Activated CD4-positive, alpha-beta T cell treated with anti-CD3 and anti-CD28 coated beads, Interleukin-2, amount 50 U/mL, for 24 hours (primary cell): ENCODE measurements at places on chromosomes 5 and 9.

- DNase-seq: no peak
Measured at GRCh38 chr9:130193103-130193502, 20.9 kb downstream of the NCS1 start.

DNA sequence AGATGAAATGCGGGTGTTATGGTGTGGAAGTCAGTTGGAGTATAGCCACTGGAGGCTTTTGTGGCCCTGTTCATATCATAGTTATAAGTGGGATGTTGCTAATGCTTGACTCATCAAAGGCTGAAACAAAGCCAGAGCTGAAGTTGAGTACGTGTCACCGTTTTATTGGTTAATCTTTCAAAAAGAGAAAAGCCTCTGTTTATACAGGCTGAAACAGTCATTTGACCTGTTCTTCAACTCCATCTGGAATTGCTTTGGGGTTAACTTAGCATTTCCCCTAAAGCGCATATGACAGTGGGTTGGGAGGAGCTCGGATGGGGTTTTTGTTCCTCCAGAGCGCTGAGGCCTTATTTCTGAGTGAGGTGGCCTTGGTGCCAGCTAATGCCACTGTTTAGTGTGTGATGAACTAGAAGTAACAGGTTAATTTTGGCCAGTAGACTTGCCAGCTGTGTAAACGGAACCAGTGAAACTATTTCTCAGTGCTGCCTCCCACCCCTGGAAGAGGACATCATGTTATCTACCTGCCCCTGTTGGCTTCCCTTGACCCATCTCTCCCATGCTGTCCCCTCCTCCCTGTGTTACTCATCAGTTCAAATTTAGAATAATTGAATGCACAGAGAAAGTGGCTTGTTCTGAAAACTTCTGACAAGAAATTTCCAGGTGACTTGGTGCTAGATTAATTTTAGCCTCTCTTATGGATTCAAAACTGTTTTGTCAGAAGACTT is 34.2 kb downstream of the MTAP start:
- DNase-seq: no peak

- no peak for DNase-seq
Measured at GRCh38 chr9:134413890-134414623, 87.8 kb downstream of the RXRA start.

DNA sequence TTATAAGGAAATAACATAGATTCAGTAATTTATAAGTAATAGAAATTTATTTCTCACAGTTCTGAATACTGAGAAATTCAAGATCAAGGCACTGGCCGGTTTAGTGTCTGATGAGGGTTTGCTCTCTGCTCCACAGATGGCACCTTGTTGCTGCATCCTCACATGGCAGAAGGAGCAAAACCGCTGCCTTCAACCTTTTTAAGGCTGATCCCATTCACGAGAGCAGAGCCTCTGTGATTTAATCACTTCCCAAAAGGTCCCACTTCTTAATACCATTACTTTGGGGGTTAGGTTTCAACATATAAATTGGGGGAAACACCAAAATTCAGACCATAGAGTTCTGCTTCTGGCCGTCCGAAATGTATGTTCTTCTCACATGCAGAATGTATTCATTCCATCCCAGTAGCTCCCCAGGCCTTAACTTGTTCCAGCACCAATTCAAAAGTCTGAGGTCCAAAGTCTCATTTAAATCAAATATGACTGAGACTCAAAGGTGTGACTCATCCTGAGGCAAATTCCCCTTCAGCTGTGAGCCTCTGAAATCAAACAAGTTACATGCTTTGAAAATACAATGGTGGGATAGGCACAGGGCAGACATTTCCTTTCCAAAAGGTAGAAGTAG is 30.6 kb downstream of the BAAT start:
- no peak for DNase-seq

DNA sequence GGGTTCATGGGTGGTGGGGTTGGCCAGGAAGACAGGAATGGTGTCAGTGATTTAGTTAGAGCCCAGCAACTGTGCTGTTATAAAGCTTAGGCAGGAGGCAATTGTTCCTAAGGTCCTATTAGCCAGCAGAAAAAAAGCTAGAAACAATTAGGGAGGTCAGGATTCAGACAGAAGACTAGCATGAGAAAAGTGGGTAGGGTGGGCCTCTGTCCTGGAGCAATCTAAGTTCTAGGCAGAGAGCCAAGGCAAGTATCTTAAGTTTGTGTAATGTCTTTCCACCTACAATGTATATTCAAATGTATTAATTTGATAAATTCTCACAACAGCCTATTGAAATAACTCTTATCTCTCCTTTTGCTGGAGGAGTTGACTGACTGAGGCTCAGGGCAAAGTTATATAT is 6.1 kb upstream of the ZFAND5 start:
- no peak for DNase-seq

DNA sequence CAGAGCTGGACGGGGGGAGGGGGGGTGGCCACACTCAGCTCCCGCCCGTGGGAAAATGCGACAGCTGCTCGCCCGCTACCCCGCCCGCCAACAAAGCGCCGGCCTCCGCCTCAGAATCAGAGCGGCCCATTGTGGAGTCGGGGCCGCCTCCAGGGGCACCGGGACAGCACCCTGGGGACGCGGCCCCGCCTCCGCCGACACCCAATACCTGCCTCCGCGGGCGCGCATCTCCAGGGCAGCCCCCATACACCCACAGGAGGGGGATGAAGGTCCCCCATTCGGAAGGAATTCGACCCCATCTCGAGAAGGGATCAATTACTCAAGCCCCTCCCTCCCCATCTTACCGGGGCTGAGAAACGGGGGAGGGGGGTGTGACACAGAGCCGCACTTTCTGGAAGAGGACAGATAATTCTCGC is 1.3 kb downstream of the NOTCH1 start:
- peak; percentile 33 for DNase-seq

GRCh38 chr9:18122171-18122570 is 351.8 kb upstream of the ADAMTSL1 start:
- DNase-seq: no peak

DNA sequence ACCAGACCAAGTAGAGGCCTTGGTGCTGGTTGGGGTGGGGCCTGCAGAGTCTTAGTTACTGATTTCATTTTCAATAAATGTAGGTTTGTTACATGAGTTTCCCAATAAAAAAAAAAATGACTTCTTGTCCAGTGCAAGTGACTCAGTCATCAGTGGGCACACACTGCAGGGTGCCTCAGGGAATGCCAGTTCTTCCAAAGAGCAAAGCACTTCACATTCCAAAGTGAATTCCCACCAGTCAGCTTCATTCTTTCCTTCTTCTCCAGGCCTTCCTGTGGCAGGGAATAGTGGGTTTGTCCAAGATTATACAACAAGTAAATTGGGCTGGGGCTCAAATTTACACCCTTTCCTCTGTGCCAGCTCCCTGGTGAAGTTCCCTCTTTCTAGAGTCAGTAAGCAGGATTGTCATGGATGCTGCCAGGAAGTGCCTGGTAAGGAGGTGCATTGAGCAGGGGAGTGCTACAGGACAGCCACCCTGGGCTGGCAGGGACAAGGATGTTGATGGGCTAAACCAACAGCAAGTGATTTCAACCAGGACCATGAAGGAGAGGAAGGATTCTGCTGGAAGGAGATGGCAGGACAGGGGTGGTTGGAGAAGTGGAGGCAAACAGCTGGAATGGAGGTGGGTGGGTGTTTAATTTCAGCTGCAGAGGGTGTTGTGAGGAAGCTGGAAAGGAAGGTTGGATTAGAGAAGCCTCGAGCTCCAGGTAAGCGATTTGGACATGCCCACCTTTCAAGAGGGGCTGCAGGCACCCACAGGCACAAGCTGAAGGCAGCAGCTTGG is 3.7 kb upstream of the B4GALT7 start:
- DNase-seq: no peak

GRCh38 chr9:88303721-88304451 is 84.4 kb upstream of the SPIN1 start:
- DNase-seq: peak; percentile 31

DNA sequence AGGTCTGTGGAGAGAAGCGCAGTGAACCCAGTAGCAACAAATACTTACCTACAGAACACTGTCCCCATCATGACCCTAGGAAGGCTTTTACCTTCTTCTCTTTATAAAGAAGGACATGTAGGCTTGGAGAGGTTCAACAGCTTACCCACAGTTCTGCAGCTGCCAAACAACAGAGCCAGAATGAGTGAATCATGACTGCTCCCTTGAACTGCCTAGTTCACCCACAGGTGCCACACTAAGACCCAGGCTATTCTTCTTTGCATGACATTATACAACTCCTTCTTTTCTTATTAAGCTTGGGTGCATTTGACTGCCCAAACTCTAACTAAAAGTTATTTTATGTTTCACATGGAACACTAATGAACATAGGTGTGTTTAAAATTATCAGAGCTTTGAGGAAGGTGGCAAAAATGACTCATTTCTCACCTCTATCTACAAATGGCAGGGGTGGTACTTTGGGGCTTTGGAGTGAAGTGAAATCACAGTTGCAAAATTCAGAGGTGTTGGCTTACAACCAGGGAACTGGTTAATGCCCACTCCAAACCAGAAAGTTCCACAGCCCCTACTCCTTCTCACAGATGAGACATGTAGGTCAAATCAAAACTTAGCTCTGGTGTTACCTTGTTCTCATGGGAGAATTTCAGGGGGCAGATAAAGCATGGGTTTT is 201.6 kb downstream of the SEMA6A start:
- DNase-seq: no peak

GRCh38 chr9:117414906-117415331 is at the start of gene ASTN2:
TSS of gene ASTN2 (minus strand) at chr9:117415057. CDS start at chr9:117414938, 119 bp downstream.
- no peak for DNase-seq

DNA sequence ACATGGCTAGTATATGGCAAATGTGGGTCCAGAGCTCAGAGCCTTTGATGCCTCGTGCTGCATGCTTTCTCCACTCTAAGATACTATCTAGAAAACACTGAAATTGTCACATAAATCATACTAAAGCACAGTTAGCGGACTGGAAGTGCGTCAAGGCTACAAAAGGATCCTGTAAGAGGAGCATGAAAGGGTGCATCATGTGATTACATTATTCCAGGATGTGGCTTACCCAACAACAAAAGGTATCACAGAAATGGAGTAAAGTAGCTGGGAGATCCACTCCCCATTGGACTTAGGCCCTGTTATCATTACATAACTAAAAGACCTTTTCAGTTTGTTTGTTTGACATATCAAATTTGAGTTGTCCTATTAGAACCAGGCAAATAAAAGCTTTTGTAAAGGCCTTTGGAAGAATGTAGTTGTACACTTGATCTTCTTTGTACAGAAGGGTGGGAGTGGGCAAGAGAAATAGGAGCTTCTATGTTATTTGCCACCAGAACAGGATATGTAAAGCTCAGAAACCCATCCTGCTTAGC is 6.9 kb downstream of the SLC31A1 start:
- DNase-seq: no peak

- DNase-seq: no peak
Measured at GRCh38 chr5:128053291-128053954, 30.1 kb upstream of the SLC12A2 start.

DNA sequence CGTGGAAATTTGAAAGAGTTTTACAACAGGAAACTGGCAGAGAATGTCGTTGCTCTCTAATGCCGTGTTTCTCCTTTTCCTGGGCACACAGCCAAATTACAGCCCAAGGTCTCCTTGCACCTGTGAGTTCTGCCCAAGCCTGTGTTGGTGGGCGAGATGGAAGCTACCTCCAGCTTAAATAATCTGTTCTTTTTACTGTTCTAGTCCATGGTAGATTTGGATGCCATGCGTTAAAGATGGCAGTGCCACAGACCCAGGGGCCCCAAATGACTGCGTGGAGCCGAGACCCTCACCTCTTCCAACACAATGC is 92.6 kb upstream of the IRX4 start:
- no peak for DNase-seq

DNA sequence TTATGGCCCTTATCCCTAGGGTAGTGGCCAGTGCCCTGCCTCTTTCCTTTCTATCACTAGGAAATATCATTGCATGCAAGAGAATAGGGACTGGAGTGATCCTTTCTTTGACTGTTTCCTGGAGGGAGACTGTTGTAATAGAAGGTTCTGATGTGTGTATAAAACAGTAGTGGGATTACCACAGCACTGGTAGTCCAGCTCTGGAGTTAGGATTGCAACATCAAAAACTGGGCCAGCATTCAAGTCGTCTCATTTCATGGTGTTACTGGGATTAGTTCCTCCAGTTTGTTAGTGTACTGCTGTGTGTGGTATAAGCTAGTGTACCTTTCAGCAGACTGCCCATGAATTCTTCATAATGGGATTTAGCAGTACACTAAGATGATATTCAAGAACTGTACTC is 45.8 kb downstream of the KIAA1958 start:
- no peak for DNase-seq

DNA sequence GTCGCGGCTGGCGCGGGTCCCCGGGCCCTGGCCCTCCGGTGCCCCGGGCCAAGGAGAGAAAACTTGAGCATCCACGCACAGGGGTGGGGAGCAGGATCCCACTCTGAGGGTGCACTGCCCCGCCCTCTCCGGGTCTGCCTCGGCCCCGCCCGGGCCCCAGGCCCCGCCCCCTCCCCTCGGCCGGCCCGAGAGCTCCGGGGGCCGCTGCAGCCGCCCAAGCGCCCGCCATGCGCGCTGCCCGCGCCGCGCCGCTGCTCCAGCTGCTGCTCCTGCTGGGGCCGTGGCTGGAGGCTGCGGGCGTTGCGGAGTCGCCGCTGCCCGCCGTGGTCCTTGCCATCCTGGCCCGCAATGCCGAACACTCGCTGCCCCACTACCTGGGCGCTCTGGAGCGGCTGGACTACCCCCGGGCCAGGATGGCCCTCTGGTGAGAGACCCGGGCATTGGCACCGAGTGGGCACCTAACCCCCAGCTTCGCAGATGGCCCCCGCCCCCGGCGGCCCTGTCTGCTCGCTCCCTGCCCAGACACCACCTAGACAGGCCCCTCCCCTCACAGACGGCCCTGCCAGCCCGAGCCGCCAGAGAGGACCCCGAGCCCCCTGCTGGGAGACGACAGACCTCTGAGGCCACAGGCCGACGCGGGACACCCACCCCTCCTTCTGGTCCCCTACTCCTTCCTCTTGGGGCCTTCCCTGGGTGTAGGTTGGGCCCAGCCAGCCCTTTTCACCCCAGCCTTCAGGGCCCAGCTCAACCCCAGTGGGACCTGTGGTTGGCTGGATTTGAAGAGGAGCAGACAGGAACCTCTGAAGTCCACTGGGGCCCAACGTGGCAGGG is at the start of gene CERCAM:
Gene CERCAM (plus strand): TSS at position 207 of the 831 bp plus-strand sequence. CDS start 21 bp downstream, at position 228.
- DNase-seq: no peak

- no peak for DNase-seq
Measured at GRCh38 chr5:149128023-149128875, 13.0 kb upstream of the ABLIM3 start.

DNA sequence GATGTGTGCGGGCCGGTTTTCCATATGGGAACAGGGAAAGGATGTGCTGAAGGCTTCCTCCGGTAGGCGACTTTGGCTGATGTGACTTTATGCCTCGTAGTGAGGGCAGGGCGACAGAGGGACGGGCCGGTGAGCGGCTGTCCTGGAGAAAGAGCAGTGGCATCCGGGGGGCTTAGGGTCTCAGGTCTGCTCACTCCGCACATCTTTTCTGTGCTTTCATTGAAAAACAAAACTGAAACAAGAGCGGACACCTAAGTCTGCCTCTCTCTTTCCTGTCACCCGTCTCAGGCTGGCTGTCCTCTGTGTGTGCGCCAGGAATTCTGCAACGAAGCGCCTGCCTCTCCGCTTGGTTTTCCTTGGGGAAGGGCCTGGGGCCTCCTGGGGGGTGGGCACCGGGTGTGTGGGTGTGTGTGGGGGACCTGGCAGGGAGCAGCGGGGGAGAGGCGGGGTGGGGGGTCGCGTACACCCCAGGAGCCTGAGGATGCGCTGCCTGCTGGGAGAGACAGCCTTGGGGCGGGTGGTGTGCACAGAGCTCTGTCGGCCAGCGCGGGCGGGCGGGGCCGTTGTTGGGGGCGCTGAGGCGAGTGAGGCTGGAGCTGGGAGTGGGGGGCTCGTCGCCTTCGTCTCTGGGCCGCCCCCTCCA is 580 bp upstream of the PRRX2 start:
- no peak for DNase-seq
